ENCODE measurements at places on chromosomes 7 and 10.

DNA sequence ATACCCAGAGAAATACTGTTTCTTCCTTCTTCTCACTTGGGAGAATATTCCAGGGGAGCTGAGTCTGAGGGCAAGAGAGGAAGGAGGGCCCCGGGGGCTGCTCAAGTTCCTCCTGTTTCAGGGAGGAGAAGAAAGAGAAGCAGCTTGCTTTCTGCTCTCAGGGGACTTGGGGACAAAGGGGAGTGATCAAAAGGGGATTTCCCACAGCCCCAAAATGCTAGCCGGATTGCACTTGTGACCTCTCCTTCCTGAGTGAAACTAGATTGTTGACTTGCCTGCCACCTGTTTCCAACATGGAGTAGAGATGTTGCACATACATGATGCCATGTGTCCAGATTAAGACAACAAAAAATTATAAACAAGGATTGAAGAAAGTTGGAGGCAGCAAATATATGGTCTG, 28.7 kb upstream of the PDCD4 start:
- no peak for DNase-seq

DNA sequence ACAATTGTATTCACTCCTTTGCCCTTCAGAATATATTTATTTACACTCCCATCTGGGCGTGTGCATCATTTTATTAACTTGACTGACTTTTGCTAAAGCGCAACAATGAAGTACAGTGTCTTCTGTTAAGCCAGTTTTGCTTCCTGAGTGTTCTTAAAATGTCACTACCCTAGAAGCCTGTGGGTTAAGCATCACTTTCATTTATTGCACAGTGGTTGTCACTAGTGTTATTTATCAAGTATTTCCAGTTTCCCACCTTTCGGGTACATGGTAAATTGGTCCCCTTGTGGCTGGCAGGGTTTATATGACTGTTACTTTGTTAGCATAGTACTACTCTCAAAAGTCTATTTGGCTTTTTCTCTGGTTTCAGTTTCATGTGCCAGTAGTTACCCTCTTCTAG, 3.3 kb downstream of the HILPDA start:
- no peak for DNase-seq

DNA sequence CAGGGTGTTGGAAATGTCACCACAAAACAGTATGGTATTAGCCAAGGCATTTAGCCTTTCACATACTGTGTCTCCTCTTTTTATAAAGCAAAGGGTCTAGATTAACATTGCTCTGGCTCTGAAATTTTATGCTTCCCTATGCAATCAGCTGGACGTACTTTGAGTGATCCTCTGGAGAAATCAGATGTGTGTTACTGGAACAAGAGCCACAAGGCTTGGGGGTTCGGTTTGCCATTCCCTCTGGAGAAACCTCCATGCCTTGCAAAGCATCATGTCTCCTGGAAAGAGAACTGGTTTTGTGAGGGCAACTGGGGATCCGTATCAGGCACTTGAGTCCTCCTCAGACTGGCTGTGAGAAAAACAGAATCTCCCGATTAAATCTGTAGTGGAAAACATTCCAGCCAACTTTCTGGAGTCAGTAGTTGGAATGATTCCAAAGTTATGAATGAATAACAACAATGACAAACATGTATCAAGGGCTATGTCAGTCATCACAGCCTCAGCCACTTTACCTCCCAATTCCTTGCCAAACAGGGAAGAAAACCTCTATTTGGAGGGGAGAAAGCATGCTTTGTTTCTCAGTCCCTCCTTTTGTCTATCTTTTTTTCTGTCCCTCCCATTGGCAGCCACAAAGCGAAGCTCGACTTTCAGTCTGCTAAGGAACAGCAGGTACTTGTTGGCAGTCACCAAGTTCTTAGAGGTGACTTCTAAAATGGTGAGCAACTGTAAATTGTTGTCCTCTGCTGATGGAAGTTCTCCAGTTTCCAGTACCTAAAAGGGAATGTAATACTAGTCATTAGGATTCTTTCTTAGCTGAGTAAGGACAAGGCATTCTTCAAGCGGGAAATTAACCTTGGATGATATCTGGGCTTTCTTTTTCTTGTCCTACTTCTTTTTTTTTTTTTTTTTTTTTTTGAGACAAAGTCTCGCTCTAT, 864.8 kb upstream of the AUTS2 start:
- DNase-seq: no peak

DNA sequence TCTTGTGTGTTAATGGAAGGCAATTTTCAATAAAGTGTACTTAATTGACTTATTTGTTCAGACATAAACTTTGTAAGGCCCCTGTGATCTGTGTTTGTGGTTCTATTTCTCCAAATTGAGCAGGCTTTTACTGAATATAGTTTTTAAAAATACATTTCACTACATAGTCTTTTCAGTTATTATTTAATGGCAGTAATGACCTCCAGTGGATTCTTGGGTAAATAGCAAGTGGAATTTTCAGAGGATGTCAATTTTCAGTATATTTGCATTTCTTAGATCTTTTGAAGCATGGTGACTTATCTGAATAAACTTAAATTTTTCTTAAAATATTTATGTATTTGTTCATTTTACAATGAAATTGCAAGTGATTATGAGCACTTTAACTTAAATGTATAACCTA, 203.1 kb upstream of the PCLO start:
- no peak for DNase-seq

DNA sequence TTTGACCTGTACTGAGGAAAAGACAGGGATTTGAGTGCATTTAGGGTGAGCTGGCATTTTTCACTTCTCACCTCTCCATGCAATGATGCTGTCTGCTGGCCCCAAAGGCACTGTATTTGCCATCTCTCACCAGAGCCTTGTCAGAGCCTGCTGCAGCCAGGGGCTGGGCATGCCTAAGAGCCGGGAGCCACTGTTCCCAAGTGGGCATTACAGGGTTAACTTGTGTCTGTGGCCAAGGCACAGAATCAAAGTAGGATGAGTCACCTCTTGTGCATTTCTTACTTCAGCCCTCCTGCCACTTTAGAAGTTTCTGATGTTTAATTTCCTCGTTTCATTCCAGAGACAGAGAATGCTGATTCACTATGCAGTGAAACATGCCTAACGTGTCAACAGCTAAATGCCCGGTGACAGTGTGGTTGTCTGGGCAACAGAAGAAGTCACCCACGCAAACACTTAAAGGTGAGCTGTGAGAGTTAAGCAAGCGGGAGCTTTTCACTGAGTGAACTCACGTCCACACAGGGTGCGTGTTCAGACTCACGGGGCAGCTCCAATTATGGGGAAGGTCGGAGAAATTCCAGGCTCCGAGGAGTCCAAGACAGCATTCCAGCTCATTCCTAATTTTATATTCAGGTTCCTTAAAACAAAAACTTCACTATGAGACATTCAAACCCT, 57.1 kb upstream of the IGFBP3 start:
- DNase-seq: no peak

- no peak for DNase-seq
Measured at GRCh38 chr10:53491774-53492173, 719.2 kb upstream of the MBL2 start.

DNA sequence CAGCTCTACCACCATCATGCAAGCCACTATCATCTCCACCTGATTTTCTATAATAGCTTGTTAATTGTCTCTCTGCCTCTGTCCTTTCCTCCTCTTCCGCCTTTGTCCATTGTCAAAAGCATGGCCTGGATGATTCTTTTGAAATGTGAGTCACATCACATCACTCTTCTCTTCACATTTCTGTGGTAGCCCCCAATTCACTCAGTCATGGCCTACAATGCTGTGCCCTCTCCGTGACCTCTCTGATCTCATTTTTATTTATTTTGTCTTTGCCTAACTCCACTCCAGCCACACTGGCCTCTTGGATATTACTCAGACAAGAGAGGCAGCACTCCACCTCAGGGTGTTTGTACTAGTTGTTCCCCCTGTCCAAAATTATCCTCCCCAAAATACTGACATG, 4.9 kb upstream of the ABCB4 start:
- DNase-seq: no peak

DNA sequence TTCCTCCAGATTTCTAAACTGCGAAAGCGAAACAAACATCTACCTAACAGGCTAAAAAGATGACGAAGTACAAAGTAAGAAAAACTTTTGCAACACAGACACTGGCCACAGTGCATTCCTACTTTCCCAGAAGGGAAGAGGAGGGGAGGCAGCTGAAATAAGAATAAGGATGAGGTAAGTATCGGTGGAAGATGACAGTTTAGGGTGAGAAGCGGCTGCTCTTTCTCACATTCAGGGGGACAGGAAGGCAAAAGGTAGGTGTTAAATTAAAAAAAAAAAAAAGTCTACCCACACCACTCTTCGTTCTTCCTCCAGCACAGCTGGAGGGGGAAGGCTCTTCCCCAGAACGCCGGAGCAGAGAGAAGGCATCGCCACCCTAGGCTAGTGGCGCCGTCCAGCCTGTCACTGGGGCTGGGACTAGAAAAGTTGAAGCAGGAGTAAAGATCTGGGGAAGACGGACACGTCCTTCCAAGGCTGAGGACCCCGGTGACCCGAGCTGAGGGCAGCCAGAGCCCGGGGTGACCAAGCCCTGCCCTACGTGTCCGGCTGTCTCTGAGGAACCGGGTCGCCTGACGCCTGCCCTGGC, 846 bp downstream of the DNAJC1 start:
- no peak for DNase-seq

GRCh38 chr7:27700501-27700900, 37.8 kb upstream of the HIBADH start:
- DNase-seq: no peak

DNA sequence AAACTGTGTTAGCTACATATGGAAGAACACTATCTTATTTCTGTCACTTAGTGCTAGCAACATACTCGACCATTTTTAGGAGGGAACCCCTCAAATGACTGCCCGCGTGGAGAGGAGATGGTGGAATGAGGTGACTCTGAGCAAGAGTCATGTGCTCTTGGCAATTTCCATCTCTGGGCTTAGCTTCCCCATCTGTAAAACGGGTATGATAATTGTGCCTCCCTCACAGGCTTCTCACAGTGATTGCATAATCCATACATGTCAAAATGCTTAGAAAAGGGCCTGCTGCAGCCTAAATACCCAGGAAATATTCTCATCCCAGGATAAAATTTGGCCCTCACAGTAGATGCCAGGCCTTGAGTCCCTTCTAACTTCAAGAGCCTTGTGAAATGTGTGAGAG, 86.6 kb downstream of the WDFY4 start:
- no peak for DNase-seq

DNA sequence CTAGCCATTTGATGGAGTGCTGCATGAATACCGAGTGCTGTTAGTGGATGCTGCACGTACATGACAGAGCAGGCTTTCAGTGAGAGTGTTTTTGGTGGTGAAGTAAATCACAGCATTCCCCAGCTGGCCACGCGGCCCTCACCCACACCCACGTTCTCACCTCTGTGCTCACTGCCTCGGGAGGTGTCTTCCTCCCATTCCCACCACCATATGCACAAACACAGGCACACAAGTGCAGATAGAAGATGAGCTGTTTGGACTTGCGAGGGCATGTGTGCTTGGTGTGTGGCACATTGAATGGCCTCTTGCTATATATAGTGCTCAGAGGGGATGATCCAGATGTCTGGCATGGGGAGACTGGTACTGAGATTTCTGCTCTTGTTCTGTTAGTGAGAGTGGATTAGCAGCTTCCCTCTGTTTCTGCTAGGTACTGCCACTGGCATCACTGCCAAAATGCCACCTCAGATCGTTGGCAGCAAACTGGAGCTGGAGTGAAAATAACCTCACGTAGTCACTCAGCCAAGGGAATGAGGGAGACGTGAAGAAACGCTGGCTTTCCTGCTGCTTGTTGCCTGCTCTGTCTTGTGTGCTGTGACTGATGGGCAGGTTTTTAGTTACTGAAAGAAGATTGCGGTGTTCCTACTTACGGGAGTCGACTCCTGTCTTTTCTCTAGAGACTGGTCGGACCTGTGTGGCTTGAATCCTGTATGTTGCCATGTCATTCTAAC, 19.1 kb downstream of the DNAJB6 start:
- no peak for DNase-seq

GRCh38 chr7:31214751-31215150, 125.8 kb downstream of the NEUROD6 start:
- no peak for DNase-seq

GRCh38 chr7:157168571-157168970, 29.8 kb downstream of the UBE3C start:
- DNase-seq: no peak

DNA sequence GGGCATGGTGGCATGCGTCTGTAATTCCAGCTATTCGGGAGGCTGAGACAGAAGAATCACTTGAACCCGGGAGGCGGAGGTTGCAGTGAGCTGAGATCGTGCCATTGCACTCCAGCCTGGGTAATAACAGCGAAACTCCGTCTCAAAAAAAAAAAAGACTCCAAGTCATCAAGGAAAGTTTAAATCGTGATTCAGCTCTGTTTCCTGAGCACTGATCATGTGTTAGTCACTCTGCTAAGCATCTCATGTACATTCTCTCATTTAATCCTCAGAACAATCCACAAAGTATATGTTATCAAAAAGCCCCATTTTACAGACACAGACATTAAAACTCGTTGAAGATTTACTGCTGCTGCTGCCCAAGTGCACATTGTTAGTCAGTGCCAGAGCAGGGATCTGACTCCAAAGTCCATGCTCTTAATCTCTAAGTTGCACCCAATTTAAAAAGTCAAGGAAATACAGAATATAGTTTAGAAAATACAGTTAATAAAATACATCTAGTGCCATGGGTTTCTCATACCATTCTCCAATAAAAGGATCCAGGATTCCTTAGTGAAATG, 6.2 kb downstream of the PIK3AP1 start:
- no peak for DNase-seq

GRCh38 chr10:11197878-11198277, 180.2 kb downstream of the CELF2 start:
- no peak for DNase-seq

DNA sequence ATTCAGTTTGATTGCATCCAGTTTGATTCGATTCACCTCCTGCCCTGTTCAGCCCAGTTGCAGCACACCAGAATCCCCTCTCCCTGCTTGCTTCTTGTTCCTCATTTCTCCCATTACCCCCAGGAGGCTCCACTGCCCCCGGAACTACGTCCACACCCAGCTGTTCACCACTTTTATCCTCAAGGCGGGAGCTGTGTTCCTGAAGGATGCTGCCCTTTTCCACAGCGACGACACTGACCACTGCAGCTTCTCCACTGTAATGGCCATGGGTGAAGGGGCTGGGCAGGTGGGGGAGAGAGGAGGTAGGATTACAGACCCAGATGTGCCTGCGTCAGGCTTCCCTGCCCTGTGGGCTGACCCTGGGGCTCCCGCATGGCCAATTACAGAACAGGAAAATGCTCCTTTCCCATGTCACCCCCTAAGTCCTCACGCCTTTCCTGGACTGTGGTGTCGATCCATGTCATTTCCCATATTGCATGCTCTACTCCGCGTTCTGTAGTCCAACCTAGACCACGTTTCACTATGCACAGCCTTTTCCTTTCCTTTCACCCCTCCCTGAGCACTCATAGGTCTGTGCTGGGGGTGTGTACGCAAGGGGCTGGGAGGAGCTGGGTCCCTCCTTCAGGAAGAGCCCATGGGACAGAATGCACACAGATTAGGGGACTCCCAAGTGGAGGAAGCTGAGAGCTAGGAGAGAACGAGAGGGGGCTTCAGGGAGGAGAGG, 8.2 kb downstream of the GHRHR start:
- DNase-seq: no peak

DNA sequence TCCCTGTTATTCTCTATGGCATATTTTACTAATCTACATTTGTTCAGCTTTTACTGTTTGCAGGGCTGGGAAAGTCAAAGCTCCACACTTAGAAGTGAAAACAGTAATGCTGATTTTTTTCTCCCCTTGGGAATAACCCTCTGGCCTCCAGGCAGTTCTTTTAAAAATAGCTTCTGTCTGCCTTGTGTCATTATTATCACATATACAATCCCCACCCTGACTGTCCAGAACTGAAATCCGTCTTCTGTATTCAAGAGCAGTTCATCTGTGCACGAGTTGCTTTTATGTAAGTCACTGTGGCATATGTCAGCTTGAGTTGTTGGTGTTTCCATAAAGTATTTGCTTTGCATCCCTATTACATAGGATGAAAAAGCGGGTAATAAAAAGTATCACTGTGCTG, 1221.1 kb upstream of the CELF2 start:
- DNase-seq: no peak
